NCI-H146 (cell line): ENCODE measurements at places on chromosomes 5 and 9.

- no peak for DNase-seq
Measured at GRCh38 chr5:124665035-124665434, 81.4 kb downstream of the ZNF608 start.

GRCh38 chr5:117318528-117318927 is 743.9 kb upstream of the SEMA6A start:
- no peak for DNase-seq

GRCh38 chr9:14585730-14586473 is 107.3 kb downstream of the ZDHHC21 start:
- DNase-seq = no peak

- no peak for DNase-seq
Measured at GRCh38 chr5:110195288-110195687, 505.6 kb downstream of the MAN2A1 start.

GRCh38 chr9:75233011-75233410 is 144.7 kb downstream of the OSTF1 start:
- DNase-seq = no peak

DNA sequence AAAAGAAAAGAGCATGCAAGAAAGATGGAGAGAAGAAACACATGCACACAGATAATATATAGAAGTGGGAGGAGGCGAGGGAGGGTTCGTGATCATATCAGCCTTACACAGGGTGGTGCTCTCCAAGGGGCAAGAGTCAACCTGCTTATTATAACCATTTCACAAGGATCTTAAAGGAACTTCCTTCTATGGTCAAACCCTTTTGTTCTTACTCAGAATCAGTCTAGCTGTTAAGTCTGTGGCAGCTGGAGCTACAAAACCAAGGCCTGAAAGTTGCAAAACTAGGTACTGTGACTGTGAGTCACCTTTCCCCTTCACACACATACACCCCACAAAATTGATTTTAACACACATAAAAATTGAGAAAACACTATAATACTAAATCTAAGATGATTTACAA is 18.5 kb upstream of the ERMP1 start:
- no peak for DNase-seq

DNA sequence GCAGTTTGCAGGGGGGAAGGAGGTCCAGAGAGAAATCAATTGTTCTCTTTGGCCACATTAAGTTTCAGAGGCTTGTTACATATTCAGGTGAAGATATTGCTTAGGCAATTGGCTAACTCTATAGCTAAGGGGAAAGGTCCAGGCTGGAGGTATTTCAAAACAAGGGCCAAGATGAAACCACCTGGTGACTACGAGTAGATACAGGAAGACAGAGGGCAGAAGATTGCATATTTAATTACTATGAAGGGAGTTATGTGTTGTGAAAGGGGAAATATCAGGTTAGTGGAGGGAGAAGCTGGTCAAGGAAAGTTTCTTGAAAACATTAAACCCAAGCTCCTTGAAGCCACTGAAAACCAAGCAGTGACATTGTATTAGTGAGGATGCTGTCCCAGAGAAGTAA is 1.9 kb upstream of the RAD23B start:
- DNase-seq = no peak

DNA sequence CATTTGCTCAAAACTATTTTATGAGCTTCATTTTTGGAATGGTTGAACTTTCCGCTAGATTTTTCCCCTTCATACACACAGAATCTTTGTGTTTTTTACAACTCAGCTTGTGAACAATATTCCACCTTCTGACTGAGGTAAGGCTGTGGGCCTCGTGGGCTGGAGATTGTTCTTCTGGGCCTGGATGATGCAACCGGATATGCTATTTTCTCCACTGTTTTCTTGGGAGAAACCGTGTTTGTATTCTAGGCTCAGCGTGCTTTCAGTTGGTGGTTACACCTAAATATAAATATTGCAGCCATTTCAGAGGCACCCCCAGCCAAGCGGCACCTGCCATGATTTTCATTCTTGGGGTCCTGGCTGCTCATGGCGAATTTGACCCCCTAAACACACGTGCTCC is 55.2 kb downstream of the IRX1 start:
- no peak for DNase-seq

DNA sequence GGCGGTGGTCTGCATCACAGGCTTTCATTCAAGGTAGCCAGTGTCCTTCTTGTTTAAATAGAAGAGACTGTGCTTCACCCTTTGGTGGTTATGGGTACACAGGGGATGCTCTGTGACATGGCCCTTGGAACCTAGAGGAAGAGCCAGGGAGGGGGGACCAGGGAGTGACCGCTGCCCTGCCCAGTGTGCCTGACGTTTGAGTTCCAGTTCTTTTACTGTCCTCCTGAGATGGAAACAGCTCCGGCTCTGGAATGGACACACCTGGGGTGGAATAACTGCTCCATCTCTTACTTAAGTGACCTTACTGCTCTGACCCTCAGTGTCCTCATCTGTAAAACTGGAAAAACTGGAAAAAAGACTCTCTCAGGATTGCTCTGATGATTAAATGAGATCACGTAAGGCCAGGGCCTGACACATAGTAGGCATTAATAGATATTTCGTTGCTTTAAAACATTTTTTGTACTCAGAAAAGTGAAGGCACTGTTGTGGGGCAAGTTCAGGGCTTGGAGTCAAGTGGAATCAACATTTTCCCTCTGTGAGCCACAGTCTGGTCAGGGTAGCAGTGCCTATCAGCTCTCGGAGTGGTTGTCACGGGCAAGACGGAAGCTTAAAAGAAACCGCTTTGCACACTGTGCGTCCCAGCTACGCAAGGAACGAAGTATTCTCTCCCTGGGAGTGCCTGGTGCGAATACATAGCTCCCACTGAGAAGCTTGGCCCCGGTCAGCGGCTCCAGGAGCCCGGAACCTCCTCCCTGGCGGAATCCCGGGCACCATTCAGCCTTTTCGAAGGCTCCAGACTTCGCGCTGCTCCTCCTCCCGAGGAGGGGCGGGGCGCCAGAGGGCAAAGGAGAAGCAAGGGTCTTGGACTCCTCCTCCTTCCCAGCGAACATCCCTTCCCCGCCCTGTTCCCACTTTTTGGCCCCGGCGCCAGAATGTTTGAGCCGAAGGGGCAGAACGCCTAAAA is 5.8 kb downstream of the POU4F3 start:
- DNase-seq = peak; percentile 31

- DNase-seq = peak; percentile 39
Measured at GRCh38 chr5:177553671-177554429, 513 bp downstream of the FAM193B start.

- peak; percentile 37 for DNase-seq
Measured at GRCh38 chr9:33785914-33786313, 9.4 kb upstream of the PRSS3 start.

GRCh38 chr5:178514851-178515418 is 75.3 kb downstream of the COL23A1 start:
- no peak for DNase-seq

- no peak for DNase-seq
Measured at GRCh38 chr5:179766021-179766725, 27.6 kb upstream of the LTC4S start.

- DNase-seq = no peak
Measured at GRCh38 chr9:95807326-95807947, 68.1 kb upstream of the ERCC6L2 start.

GRCh38 chr5:96968614-96969013 is 32.7 kb downstream of the LNPEP start:
- DNase-seq = no peak

DNA sequence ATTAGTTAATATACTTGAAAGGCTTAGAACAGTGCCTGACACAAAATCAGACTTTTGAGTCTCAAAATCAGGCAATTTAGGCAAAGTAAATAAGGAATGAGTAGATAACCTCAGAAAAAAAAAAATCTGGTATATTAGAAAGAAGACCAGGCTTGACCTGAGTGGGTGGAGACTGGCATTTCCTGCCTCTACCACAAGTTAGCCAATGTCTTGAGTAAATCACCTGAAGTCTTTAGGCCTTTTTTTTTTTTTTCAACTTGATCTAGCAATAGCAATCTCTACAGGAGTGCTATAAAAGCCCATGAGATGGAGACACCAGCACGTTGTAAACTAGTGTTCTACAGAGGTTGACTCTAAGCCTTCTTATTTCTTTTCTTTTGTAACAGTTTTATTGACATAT is 104.2 kb upstream of the RASEF start:
- no peak for DNase-seq

DNA sequence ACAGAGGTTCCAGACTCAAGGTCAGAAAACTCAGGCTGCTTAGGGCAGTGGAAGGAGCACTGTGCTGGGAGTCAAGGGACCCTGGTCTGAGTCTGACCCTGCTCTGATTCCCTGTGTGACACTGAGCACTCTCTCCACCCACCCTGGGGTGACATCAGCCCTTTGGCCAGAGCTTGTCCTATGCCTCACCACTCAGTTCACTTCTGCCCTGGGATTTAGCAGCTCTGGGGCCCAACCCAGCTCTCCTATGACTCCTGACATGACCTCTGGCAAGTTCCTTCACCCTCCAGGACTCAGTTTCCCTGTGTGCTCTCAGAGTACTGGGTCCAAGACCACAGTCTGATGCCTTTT is 63.9 kb downstream of the FAM114A2 start:
- no peak for DNase-seq
